ENCODE measurements at places on chromosomes 2 and 18.

DNA sequence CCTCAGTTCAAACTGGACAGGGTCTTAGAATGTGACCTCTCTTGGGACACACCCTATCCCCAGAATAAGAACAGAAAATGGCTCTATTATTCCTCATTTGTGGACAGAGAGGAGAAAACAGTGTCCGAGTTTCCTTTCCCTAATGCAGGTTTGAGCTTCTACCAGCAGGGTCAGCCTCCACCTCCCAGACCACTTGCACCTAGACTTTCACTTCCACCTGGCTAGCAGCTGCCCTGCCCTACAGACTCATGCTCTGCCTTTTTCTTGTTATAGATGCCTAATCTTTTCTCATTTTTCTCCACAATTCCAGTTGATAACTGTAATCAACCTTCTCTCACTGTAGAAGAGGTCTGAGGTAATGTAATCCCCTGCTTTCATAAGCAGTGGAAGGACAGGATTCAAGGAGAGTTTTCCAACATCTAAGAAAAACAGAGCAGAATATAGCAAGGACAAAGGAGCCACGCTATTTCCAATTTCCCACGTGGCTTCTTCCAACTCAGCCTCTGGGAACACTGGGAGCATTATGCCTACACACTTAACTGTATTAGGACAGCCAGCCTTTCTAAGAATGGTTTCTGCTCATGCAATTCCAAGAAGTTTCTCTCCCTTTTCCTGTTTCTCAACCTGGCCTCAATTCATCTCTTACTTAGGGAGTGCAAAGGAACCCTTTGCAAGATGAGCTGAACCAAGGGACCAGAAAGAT lies 239.8 kb downstream of the BCL11A start:
- no peak for DNase-seq

DNA sequence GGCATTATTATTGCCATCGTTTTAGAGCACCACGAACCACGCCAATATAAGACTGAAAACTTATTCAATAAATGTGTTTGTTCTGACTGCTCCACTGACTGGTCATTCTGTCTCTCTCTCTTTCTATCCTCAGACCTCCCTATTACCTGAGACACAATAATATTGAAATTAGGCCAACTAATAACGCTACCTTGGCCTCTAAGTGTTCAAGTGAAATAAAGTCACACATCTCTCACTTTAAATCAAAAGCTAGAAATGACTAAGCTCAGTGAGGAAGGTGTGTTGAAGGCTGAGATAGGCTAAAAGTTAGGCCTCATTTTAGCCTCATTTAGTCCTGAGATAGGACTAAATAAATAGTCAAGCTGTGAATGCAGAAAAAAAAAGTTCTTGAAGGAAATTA lies 38.8 kb downstream of the G6PC2 start:
- no peak for DNase-seq

DNA sequence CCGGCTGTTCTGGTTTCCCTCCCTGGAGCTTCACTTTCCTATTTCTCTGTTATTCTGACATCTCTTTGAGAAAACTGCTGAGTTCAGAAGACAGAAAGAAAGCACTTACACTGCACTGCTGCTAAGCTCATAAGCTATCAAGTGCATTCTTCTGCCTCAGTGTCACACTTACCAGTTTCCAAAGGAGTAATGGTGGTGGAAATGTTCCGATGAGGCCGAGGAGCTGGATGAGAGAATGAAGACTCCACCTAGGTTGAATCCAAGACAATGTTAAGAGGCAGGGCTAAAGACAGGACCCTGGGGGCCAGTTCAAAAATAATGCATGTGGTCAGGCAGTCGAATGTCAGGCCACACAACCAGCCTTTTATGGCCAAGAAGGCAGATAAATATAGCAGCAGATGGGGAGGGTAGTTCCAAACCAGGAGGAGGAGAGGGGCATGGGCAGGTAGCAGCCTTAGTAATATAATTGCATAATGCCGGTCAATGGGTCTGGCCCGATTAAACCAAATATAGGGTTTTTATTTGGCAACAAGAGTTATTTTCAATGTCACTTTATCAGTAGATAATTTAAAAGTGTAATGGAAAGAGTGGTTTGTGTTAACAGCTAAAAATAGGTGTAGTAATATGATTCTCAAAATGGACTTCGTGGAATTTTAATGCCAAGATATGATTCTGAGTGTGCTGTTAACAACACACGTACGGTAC lies at the start of gene MYOM1:
Gene MYOM1 (minus strand): TSS at position 338 of the 705 bp plus-strand sequence. CDS start 4,745 bp downstream, outside the sequence.
- no peak for DNase-seq

DNA sequence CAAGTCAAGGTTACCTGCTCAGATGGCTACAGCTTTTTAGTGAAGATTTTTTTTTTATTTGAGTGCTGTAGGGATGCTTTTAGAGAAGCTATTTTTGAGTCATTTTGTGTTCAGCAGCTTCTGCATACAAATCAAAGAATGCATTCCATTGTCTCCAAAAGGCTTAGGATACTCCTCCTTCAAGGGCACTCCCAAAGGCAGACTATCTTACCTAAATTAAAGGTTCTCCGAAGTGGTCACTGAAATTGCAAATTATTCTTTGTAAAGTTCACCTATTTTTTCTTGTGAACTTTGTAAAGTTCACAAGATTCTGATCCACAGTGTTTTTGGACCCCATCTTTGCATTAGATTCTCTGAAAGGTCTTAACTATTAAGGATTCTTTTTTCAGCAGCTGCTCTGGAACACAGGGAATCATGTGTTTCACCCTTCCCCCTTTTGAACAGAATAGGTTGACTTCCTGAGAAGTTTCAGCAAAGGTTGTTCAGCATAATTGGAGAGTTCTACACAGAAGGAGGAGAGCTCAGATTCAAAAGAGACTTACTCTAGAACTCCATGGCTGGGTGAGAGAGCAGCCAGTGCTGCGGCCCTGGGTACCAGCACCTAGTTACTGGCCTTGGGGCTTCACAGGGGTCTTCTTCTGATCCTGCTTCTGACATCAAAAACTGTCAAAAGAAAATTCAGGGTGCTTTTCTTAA lies 14.5 kb downstream of the CLIP4 start:
- DNase-seq = no peak

- DNase-seq = no peak
These were observed 86.8 kb downstream of the ERBB4 start for GRCh38 chr2:212451786-212452231.

GRCh38 chr2:39266139-39266805 lies 22.5 kb upstream of the CDKL4 start:
- DNase-seq = peak; percentile 12

- DNase-seq = no peak
These were observed 40.1 kb upstream of the TAF1B start for GRCh38 chr2:9803023-9803805.

DNA sequence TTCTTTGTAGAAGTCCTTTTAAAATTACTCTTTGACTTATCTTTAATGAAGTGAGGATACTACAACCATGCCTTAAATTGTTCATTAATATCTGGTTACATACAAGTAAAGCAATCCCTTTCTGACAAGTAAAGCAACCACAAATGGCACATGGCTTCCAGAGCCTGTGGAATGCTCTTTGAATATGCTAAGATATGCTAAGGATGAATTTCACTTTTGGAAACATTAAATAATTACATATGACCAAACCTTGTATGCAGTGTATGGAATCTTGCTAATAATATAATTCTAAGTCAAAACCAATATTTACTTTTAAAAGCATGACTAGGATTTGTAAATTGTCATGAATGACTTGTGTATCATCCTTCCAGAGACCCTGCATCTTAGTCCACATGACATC lies 1711.2 kb upstream of the CELF4 start:
- DNase-seq = no peak

DNA sequence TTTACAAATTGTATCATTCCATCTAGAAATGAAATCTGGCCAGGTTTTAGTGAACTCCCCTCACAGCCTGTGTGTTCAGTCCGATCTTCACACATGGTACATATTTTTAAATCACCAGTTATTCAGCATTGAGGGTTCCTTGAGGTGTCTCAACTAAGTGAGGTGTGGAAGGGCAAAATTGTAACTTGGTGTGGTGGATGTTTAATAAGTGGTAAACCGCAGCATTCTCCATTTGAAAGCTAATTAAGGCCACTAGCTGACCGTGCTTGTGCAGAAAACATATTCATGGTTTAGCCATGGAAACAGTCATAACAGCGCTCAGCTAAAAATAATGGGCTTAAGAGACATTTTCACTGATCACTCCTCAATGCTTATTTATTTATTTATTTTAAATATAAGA lies 786.2 kb upstream of the FANCL start:
- DNase-seq = no peak

- no peak for DNase-seq
These were observed 48.7 kb downstream of the ATIC start for GRCh38 chr2:215360596-215360995.
